ENCODE measurements at places on chromosomes 11 and 22.
A peak's percentile ranks its signal among the peaks of the same experiment; 100 is the strongest.

DNA sequence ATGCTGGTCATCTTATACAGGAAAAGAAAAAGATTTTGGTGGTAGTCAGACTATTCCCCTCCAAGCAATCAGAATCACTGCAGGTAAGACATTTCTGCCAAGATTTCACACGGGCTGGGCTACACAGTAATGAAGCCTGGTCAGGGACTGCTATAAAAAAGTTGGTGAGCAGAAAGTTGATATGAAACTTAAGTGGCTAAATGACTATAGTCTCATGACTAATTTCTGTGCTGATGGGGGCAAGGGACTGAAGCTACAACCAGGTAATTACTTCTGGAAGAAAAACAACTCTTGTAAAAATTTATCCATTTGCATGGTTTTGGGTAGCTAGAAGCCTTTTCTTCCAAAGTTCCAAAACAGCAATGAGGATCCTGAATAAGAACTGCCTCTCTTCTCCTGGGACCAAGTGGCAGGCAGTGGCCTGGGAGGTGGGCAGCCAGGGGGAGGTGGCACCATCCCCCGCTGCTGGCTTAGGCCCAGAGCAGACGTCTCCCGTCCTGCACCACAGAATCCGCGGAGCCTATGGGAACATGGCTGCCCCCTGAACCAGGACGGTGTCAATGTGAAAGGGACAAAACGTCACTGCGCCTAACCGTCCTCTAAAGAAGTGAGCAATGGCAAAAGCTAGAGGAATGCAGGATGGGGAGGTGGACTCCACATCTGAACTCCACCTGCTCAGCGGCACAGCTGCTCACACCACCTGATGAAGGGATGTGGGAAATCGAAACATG lies 122.6 kb upstream of the LMO1 start:
- DNase-seq = no peak

- no peak for DNase-seq
Observed at GRCh38 chr11:69445131-69445470, 36.4 kb upstream of the LINC01488 start.

- DNase-seq = peak; percentile 72
Observed at GRCh38 chr11:117259417-117259816, 26.9 kb downstream of the RNF214 start.

GRCh38 chr11:113533425-113533698 lies 58.2 kb upstream of the DRD2 start:
- DNase-seq = no peak

- DNase-seq = no peak
Observed at GRCh38 chr11:76695133-76695532, 24.6 kb upstream of the LRRC32 start.

DNA sequence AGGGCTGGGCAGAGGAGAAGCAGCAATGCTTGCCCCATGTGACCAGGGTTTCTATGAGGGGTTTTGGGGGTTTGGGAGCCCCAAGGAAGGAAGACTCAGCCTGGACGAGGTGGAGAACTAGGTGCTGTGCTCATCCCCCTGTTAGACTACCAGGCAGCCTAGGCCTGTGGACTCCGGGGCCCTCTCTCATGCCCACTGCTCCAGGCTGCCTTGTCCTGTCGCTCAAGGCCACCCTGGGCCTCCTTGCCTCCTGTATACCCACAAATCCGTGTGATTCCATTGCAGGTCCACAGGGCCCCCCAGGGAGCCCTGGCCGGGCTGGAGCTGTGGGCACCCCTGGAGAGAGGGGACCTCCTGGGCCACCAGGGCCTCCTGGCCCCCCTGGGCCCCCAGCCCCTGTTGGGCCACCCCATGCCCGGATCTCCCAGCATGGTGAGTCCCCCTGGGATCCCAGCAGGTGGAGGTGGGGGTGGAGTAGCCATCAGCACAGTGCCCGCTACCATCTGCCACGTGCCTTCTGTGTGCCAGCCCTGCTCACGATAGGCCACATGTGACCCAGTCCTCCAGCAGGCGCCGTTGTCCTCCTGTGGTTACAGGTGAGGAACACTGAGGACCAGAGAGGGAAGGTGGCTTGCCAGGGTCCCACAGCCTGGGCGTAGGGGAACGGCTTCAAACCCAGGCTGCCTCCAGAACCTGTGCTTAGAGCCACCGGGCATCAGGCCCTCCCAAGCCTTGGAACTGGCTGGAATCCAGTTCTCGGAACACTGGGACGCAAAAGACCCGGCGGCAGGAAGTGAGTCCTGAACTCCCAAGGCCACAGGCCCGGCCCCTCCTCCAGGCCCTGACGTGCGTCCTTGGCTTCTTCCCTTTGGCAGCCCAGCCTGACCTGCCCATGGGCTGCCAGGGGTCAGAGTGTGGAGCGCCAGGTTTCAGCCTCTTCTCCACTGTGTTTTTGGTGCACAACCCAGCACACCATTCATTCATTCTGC lies 26.6 kb downstream of the EMID1 start:
- DNase-seq = no peak

DNA sequence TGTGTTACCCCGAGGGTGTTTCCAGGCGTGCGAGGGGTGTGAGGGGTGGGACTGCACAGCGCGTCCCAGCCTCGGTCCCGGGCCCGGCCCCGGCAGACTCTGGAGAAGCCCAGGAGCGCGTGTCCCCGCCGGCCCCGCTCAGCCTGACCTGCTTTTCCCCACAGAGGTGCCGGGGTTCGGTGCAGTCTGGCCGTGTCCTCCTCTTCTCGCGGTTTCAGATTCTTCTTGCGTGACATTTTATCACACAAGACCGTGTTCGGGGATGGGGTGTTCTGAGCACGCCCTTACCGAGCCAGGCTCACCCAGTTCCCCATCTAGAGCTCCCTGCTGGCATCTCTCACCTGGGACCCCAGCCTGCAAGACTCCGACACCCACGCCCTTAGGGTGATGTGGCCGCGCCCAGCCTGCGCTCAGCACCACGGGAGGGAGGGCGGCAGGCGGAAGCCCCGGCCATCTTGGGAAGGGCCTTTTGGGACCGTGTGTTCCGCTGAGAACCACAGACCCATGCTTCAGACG lies 775.6 kb downstream of the BRD1 start:
- DNase-seq = no peak

DNA sequence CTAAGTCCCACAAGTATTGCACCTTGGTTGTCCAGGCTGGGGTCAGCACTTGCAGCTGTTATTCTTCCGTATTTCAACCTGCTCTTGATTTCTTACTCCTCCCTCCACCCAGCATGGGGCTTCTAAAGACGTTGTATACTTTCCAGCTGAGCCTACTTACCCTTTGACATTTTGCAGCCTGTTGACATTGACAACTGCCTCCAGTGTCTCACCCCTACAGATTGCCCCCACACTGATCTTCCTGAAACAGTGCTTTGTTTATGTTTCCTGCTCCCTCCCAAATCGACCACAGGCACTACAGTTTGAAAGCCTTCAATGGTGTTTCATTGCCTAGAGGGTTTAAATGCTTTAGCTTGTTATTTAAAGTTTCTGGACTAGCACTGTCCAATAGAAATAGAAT lies 56.6 kb downstream of the FAM83F start:
- no peak for DNase-seq

DNA sequence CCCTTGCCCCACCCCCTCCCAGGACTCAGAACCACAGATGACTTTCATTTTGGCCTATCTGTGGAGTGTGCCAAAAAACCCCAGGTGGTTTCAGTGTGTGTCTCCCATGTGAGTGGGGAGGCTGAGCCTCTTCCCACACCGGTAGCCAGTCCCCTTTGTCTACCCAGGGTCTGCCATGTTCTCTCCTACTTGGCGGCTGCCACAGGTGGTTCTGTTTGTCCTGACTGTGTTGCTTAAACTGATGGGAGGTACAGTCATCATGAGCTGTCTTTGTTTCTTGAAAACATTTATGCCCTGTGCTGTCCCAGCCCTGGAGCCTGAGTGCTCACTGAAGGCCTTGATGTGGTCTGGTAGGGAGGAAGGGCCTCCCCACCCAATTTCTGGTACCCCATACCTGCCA lies 39.7 kb upstream of the SUSD2 start:
- DNase-seq = peak; percentile 68

- DNase-seq = peak; percentile 40
Observed at GRCh38 chr11:88175569-88176075, 379 bp upstream of the RAB38 start.

- peak; percentile 96 for DNase-seq
Observed at GRCh38 chr11:129861702-129862522, 33.5 kb downstream of the NFRKB start.

- no peak for DNase-seq
Observed at GRCh38 chr11:75810637-75811390, 4.2 kb upstream of the UVRAG start.

- DNase-seq = no peak
Observed at GRCh38 chr11:12402691-12403120, 25.3 kb downstream of the PARVA start.

- no peak for DNase-seq
Observed at GRCh38 chr11:131893988-131894387, 523.6 kb downstream of the NTM start.

DNA sequence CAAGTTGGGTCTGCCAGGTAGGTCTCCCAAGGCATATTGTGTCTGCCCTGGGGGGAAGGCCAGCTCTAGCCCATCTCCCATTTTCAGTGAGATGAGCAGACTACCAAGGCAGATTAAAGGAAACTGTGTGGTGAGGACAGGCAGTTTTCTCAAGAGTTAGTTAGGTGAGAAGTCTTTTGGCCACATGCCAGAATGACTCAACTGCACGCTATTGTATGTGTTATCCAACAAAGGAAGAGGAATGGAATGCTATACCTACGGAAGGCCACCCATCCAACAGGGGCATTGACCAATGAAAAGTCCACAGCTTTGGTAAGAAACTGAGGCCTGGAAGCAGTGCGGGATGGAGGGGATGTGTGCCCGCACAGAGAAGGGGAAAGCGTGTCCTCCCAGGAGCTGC lies 941.7 kb downstream of the NTM start:
- DNase-seq = peak; percentile 91

DNA sequence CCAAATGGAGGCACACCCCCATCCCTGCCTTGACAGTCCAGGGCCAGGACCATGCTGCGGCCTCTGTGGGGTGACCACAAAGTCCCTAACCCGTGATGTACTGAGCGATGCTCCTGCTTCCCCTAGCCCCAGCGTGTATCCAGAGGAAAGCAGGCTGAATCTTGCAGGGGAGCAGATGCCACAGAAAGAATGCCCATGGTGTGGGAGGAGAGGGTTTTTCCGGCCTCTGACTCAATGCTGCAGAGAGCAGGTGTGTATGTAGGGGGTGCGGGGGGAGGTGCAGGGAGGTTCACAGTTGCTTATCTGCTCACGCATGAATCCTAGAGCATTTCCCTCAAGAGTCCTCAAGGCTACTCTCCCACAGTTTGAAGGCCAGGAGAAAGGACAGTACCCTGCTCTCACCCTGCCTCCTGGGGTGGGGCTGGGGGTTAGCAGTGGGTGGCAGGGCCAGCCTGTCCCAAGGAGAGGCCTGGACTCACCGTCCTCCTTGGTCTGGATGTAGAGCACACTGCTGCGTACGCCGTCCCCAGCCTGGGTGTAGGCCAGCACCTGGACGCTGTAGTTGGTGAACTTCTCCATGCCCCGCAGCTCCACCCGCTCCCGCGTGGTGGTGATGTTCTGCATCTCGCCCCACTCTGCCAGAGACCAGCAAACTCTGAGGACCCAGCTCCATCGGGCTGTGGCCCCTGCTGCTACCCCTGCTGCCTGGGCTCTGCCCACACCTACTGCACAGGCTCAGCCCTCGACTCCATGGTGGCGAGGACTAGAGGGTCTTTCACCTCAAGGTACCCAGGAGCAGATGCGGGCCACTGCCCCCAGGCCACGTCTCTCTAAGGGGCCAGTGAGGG lies 130.8 kb downstream of the CEP164 start:
- DNase-seq = no peak

- DNase-seq = no peak
Observed at GRCh38 chr22:19998991-19999820, 17.4 kb downstream of the ARVCF start.

DNA sequence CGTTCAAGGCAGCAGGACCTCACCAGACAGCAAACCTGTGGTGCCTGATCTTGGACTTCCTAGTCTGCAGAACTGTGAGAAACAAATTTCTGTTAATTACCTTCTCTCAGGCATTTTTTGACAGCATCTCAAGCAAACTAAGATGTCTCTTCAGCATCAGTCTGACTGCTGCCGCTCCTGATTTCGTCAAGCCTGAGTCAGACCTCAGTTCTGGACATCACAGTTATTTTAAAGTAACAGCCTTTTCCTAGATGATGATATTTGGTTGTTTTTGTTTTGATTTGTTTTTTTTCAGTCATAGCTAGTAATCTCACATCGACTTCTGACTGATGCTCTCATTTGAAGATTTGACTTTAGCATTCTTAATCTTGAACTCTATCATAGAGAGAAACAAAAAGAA lies 71.9 kb downstream of the BLID start:
- DNase-seq = peak; percentile 66

GRCh38 chr22:19115628-19116027 lies 6.6 kb downstream of the DGCR2 start:
- DNase-seq = no peak

DNA sequence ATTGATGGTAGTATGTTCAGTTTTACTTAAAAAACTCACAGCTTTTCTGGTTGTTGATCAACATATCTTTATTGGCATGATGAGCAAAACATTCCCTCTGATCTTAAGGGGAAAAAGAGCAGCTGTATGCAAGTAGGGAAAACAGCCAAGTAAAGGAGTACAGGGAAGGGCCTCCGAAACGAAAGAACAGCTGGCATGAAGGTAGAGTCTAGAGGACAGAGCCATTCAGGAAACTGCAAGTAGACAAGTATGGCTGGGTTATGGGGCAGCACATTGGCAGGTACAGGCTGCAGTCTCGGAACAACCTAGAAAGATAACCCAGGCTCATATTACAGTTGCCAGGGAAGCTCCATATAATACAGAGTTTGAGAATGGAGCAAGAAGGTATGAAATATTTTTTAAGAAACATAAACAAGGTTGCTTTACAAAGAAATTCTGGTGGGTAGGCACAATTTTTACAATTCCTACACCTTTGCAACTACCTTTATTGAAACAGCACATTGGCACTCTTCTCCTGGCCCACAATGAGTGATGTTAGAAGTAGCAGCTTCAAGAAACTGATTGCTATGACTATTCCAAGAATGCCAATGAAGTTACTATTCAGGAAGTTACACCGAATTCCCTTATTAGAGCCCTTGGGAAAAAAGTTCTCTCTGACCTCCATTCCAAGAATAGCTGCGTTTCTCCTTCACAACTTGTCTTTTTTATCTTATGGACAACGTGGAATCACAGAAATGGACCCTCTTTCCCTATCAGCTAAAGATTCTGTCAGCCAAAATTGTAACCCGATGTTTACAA lies 45.2 kb downstream of the LGR4 start:
- peak; percentile 68 for DNase-seq

DNA sequence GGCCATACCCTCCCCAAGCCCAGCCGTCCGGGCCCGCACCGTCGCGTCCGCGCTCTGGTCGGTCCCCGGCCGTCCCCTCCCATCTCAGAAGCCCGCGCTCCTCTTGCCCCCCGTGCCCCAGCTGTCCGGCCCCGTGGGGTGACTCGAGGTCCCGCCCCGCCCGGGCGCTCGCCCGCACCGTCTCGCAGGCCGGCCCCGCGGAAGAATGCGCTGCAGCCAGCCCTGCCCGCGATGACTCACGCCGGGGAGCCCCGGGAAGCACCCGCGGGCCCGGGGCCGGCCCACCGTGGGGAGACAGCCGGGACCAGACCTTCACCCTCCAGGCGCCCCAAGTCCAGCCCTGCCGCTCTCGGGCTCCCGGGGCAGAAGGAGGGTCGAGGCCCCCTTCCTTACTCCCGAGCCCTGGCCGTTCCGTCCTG lies 320 bp upstream of the PHLDA2 start:
- peak; percentile 84 for DNase-seq

Data from ELR (cell line).